ENCODE measurements at places on chromosomes 4 and X. TPM values are rescaled to one million over a fixed set of nuclear protein-coding genes. Genes with fewer than 3 reads are reported as not detected.

Gene SLC6A14
- total RNA-seq, result not detected

- no peaks in the 10 kb centered on the region for H3K27me3 ChIP-seq
- H3K4me1 ChIP-seq, result no peaks in the 10 kb centered on the region
- H3K36me3 ChIP-seq, result no peaks in the 10 kb centered on the region
- H3K27ac ChIP-seq, result no peak overlapping the region
- DNase-seq, result no peak
- no peak overlapping the region for H3K4me3 ChIP-seq
These were observed 117.4 kb downstream of the ATRX start for GRCh38 chrX:77668391-77669237.

Gene HSD17B13
- 1.1 TPM for total RNA-seq

Gene FAM184B
- total RNA-seq, result not detected
